ENCODE measurements at places on chromosomes 5 and 9.

DNA sequence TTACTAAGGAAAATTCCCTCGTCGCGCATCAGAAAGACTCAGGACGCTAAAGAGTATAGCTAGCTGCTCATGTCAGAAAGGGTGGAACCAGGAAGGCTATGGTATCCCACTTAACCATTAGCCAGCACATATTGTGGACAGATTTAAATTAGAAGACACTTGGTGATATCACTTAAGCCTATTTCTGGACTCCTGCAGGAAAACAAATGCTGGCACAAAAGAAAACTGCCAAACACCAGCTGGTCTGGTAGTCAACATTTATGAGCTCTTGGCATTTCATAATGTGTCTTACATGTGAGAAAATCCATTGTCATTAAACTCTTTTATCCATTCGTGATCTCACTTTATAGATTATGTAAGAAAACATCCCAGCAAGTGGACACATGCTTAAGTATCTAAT is 377.4 kb downstream of the PTPRD start:
- DNase-seq, result no peak

GRCh38 chr5:98308231-98308630 is 465.2 kb upstream of the RGMB start:
- DNase-seq, result no peak

DNA sequence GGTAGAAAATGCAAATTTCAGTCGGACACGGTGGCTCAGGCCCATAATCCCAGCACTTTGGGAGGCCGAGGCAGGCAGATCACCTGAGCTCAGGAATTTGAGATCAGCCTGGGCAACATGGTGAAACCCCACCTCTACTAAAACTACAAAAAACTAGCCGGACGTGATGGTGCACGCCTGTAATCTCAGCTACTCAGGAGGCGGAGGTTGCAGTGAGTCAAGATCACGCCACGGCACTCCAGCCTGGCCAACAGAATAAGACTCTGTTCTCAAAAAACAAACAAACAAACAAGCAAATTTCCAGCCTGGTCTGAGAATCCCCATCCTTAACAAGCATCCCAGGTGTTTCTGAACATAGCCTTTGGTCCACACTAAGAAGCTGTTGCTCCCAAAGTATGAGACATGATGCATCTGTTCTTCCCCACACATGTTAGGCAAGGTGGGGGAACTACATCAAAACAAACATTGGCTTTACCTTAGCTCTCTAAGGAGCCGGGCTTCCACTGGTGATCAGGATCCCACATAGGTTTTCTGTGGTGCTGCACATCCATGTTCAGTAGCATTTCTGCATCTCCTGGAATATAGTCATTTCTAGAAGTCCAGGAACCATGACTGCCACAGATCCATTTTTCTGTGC is 92.5 kb upstream of the DMRT1 start:
- no peak for DNase-seq

DNA sequence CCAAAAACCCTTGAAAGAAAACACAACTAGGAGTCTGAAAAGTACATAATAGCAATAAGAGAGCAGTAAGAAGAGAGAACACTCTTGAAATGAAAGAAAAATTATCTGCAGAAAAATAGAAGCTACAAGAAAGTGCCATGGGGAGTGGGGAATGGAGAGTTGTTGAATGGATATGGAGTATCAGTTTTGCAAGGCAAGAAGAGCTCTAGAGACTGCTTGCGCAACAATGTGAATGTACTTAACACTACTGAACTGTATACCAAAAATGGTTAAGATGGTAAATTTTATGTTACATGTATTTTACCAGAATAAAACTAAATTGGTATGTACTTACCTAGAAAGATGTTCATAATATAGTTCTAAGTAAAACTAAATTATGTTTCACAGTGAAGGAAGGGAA is 54.8 kb upstream of the RASGRF2 start:
- DNase-seq, result no peak

- no peak for DNase-seq
These were observed 65.8 kb upstream of the STXBP1 start for GRCh38 chr9:127546125-127546832.

GRCh38 chr9:75953218-75953617 is 62.7 kb downstream of the PCSK5 start:
- DNase-seq, result no peak

DNA sequence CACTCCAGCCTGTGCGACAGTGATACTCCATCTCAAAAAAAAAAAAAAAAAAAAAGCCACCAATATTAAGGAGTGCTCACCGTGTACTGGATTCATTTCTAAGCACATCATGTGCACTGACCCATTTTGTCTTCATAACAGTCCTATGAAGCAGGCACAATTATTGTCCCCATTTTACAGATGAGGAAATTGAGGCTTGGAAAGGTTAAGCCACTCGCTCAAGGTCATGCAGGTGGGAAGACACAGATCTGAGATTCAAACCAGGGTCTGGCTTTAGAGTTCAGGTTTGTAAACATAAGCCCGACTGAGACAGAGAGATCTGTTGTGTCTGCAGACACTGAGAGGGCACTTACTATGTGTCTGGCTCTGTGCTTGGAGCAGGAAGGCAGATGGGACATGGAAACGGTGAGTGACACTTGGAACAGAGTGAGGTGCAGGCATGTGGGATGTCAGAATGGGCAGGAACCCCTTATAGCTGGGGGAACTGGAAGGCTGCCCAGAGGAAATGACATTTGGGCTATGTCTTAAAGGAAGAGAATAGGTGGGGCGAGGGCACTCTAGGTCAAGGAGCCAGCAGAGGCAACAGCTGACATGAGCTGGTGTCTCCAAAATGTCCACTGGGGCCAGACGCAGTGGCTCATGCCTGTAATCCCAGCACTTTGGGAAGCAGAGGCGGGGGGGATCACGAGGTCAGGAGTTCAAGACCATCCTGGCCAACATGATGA is 69.9 kb downstream of the STK10 start:
- no peak for DNase-seq

DNA sequence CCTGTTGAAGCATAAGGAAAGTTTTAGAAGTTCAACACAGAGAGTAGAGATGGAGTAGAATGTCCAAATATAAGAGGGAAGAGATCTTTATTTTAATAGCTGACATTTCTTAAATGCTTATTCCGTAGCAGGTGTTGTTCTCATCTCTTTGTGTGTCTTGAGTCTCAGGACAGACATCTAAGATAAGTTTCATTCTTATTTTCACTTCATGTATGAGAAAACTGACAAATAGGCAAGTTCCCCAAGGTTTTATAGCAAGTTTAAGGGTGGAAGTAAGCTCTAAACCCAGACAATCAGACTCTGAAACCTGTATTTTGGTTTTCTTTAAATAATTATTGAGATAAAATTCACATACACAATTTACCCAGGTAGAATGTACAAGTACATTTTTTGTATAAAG is 228.4 kb upstream of the PPP1R2B start:
- DNase-seq, result no peak

- DNase-seq, result no peak
These were observed 67.1 kb downstream of the KLF4 start for GRCh38 chr9:107422189-107423185.

DNA sequence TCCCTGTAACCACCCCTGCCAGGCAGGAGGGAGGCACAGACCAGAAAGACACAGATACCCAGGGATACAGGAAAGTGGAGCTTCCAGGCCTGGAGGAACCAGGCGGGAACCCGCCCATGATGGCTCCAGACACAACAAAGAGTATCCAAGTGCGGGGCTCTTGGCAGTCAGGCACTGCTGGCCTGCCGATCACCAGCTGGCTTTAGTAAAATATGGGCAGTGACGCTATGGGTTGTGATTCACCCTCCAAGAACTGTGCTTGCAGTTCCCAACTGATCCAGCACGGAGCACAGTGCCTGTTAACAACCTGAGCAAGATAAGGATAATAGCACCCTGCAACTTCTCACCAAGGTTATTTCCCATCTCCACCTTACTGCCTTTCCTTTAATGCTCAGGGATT is 463.3 kb downstream of the IRX1 start:
- no peak for DNase-seq

GRCh38 chr9:127550751-127551150 is 61.3 kb upstream of the STXBP1 start:
- DNase-seq, result no peak

GRCh38 chr5:160660132-160660531 is 191.9 kb downstream of the ATP10B start:
- DNase-seq, result no peak

GRCh38 chr9:105307591-105308130 is 63.2 kb downstream of the SLC44A1 start:
- no peak for DNase-seq

- no peak for DNase-seq
These were observed 72.6 kb downstream of the SH3RF2 start for GRCh38 chr5:146009020-146009419.

DNA sequence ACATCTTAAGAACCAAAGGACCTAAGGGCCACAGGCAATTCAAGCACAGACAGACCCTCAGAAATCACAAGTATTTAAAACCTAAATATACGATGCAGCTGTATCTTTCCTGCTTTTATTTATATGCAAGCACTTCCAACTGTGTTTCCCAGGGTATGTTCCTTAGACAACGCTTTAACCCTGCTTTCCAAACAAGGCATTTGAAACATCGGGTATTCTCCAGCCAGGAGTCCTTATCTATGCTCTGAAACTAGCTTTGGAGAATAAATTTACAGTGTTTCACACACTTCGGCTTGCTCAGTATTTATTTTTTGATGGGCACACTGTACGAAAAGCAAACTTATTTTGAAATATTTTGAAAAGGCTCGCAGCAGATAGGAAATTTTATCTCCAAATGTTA is 13.5 kb downstream of the NR6A1 start:
- DNase-seq, result no peak

DNA sequence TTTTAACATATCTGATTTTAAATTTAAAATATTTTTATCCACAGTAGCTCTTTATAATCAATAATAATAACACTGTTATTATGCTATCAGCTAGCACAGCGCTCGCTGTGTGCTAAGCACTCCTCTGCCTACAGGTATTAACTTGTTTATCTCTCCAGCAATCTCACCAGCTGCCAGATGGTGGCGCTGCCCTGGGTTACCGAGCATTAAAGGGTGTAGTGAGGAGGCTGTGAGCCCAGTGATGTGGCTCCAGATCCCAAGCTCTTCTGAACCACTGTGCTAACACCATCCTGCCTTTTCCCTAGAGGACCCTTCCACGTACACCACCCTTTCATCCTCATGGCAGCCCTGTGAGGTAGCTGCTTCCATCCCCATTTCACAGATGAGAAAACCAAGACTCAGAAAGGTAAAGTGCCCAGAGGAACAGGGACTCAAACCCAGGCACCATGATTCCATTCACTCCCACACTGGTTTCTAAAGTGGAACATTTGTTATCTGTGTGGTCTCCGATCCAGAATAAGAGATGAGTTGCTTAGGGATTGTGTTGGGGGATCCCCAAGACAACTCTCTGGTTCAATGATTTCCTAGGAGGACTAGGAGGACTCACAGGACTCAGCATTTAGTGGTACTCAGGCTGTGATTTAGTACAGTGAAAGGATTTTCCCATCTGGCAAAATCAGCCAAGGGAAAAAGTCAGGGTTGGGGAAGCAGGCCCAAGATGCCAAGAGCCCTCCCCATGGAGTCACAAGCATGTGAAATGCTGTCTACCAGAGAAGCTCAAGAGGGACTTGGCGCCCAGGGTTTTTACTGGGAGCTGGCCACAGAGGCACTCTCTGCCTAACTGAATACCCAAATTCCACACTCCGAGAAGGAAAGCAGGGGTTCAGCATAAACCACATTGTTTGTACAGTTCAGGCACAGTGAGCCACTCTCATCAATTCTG is 7.0 kb downstream of the IGFBPL1 start:
- no peak for DNase-seq

DNA sequence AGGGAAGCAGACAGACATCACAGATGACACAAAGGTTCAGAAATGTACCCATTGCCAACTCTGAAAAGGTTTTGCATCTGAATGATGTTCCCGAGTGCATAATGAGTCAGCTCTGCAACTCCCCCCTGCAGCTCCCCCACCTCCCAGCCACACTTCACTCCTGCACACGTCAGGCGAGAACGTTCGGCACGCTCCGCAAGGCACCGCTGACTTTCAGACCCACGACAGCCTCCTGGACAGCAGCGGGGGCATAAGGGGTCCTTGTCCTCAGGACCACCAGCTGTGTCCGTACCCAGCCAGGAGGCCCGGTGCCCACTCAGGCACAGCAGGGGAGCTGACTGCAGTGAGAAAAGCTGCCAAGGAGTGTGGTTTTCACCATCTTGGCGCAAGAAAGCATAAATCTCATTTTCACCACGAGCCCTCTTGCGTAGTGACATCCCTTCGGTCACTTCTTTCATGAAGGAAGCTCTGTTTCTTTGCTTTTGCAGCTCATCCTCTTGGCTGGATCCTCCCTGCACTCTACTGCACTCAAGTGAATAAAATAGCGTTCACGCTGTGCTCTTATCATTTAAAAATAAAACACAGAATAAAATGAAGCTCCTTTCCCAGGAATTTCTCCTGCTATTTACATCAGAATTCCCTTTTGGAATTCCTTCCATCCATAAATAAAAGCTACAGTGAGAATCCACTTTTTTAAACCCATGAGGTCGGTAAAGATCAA is 9.9 kb downstream of the GFPT2 start:
- peak; percentile 28 for DNase-seq

DNA sequence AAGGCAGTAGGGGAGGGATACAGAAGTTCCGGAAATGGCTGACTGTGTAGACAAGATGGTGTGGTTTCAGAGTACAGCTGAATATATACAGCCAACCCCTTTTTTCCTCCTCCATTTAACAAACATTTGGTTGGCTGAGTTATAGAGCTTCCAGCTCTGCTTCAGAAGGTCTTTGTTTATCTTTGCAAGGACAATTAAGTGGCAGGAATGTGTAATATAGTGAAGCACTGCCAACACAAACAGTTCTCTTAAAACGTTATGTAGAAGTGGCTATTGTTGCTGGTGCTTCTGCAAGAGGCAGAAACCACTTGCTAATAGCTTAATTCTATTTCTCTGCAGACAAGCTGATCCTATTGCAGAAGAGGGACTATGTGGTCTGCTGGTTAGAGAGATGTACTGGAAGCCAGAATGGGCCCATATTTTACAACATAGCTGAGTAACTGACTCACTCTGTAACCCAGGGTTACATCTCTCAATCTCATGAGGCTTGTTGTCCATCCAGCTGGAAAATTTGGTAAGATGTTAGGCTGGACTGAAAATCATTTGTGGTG is 62.7 kb upstream of the OSMR start:
- DNase-seq, result no peak

DNA sequence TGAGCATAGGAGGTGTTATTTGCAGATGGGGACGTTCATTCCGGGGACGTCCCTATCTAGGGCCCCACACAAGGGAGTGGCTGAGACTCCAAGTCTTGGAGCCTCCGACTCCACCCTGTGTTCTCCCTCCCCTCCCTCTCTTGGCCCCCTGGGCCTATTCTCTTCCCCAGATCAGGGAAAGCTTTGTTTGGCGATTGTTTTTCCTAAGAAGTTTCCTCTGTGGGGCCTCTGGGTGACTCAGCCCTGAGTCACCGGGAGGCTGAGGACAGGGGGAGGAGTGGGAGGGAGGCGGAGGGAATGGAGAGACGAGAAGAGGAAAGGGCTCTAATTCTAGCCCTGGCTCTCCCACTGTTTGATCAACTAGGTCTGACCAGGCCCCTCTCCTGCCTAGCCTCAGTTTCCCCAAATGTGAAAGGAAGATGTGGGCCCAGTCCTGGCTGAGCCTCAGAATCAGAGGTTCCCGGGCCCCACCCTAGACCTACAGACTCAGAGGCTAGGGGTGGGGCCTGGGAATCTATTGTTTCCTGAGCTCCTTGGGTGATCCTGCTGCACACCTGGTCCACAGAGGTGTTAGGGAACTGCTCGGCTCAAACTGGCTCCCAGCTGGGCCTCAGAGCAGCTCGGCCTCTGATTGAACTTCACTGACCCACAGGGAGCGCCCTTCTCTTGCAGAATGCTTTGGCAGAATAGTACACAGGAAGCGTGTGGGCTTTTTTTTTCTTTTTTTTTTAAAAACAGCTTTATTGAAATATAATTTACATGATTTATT is 19.2 kb downstream of the GSN start:
- DNase-seq, result no peak
